ENCODE measurements at places on chromosomes 1 and 21. TPM values are rescaled to one million over a fixed set of nuclear protein-coding genes. Genes with fewer than 3 reads are reported as not detected.

- H3K27ac ChIP-seq = no peak overlapping the region
- no peaks in the 10 kb centered on the region for H3K36me3 ChIP-seq
- DNase-seq = no peak
- no peak overlapping the region for H3K4me3 ChIP-seq
- H3K27me3 ChIP-seq = no peaks in the 10 kb centered on the region
- no peaks in the 10 kb centered on the region for H3K4me1 ChIP-seq
These were observed 14.4 kb downstream of the CLDN14 start for GRCh38 chr21:36465478-36465877.

- no peaks in the 10 kb centered on the region for H3K36me3 ChIP-seq
- no peak overlapping the region for H3K27ac ChIP-seq
- no peaks in the 10 kb centered on the region for H3K27me3 ChIP-seq
These were observed 32.0 kb downstream of the CCSAP start for GRCh38 chr1:229310833-229311232.

DNASE2B gene
- not detected for total RNA-seq

PPFIA4 gene
- not detected for total RNA-seq

DNA sequence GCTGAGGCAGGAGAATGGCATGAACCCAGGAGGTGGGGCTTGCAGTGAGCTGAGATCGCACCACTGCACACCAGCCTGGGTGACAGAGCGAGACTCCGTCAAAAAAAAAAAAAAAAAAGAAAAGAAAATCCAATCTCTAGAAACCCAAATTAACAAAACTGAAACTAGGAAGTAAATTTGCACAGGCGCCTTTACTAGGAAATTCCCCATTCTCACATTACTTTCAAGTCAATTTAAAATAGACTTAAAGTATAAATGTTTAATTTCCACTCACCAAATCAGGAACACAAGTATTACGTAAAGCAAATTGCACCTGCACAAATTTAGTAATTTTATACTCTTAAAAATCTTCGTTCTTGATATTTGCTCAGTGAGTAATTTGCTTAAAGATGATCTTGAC, 67.8 kb upstream of the BCAR3 start:
- H3K27me3 ChIP-seq = 0 out of 2 replicates have a peak, but pooled peaks cover 3% of the 10 kb centered on the region
- peaks cover 28% of the 10 kb centered on the region for H3K4me1 ChIP-seq
- DNase-seq = peak; percentile 87
- H3K4me3 ChIP-seq = peak overlapping the region; percentile 44
- peak overlapping the region; percentile 72 for H3K27ac ChIP-seq

DNA sequence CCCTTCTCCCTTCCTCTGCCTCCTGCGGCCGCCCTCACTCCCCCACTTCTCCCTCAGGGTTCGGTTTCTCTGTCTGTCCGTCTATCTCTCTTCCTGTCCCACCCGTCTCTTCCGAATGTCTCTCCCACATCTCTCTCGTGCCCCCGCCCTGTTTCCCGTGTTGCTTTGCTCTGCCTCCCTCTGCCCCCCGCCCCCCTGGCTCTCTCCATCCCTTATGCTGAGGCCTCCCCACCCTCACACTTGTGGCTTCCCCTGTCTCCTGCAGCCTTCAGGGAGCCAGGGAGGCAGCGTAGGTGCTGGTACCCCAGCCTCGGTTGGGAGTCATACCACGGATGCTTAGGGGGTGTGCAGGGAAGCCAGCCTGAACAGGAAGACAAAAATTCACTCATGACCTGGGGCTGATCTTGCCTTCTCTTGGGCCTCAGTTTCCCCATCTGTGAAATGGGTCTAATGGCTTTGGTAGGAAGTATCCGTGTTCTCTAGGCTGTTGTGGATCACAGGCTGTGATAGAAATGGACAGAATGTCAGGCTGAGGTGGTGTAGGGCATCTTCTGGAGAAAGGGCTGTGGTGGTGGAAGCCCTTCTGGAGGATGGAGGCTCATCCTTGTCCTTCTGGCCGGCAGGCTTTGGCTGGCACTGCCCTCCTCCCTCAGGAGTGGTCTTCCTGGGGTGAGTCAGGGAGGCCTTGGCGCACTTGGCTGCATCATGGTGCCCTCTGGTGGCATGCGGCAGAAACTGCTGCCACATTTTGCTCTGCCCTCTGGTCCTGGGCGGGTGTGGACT, 55.5 kb downstream of the FOXO6 start:
- peaks cover 22% of the 10 kb centered on the region for H3K4me1 ChIP-seq
- H3K27me3 ChIP-seq = no peaks in the 10 kb centered on the region
- no peak overlapping the region for H3K27ac ChIP-seq
- no peaks in the 10 kb centered on the region for H3K36me3 ChIP-seq

DNA sequence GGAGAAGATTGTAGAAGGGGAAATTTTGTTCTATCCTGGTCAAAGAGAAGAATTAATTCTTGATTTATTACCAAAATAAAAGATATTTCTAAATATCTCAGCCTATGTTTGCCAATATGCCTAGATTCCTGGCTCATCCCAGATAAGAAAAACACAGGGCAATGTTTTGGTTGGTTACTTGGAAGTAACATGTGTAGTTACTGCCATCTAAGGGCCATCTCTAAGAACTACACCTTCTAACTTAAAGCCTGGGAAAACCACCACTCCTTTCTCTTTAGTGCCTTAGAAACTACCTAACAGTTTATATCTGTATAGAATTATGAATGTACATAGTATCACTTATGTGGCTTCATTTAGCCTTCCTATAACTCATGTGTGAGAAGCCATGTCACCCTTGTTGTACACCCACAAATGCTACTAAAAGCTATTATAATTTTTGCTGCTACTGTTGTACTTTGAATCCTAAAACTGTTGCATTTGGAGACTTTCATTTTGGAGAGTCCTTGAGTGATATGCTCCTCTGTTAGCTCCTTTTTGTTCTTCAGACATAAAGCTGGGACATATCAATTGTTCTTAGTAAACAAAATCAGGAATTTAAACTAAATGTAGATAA, 4.5 kb downstream of the AIM2 start:
- H3K27me3 ChIP-seq = no peaks in the 10 kb centered on the region
- DNase-seq = peak; percentile 81
- no peaks in the 10 kb centered on the region for H3K36me3 ChIP-seq
- H3K4me3 ChIP-seq = no peak overlapping the region

DNA sequence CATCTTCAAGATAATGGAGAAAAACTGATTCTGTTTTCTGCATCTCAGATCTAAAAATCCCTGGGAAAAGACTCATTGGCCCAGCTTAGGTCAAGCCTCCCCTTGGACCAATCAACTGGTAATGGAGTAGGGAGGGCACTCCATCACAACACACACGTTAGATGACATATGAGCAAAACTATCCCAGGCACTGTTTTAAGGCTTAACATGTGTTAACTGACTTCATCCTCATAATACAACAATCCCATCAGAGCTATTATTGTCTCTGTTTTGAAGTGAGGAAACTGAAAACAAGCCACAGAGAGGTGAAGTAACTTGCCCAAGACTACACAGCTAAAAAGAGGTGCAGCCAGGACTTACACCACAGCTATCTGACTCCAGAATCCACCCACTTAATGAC, 14.7 kb upstream of the CITED4 start:
- no peak overlapping the region for H3K27ac ChIP-seq
- H3K4me3 ChIP-seq = no peak overlapping the region
- H3K4me1 ChIP-seq = no peaks in the 10 kb centered on the region
- 0 out of 2 replicates have a peak, but pooled peaks cover 4% of the 10 kb centered on the region for H3K27me3 ChIP-seq
- H3K36me3 ChIP-seq = 0 out of 2 replicates have a peak, but pooled peaks cover 2% of the 10 kb centered on the region

SDF4 gene
- 25.6 TPM for total RNA-seq

GABRD gene
- total RNA-seq = not detected

DNA sequence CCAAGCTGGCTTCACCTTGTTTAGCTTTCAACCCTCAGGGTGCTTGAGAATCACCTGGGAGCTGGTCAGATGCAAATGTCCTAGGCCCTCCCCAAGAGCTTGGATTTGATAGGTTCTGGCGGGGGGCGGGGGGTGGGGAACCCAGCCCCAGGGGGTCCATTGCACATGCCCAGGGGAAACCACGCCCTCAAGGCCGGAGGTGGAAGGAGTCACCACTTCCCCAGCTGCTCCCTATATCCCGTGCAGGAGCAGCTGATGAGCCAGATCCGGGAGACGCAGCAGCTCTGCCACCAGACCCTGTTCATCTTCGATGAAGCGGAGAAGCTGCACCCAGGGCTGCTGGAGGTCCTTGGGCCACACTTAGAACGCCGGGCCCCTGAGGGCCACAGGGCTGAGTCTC, 5.8 kb downstream of the TOR3A start:
- peak overlapping the region; percentile 88 for H3K27ac ChIP-seq
- peak; percentile 89 for DNase-seq
- H3K4me1 ChIP-seq = peaks cover 85% of the 10 kb centered on the region
- no peaks in the 10 kb centered on the region for H3K27me3 ChIP-seq
- peak overlapping the region; percentile 57 for H3K4me3 ChIP-seq

- no peak overlapping the region for H3K27ac ChIP-seq
- no peaks in the 10 kb centered on the region for H3K27me3 ChIP-seq
- DNase-seq = no peak
- no peaks in the 10 kb centered on the region for H3K36me3 ChIP-seq
- no peak overlapping the region for H3K4me3 ChIP-seq
- H3K4me1 ChIP-seq = peaks cover 14% of the 10 kb centered on the region
These were observed 15.7 kb upstream of the EDEM3 start for GRCh38 chr1:184770181-184770979.

GRCh38 chr1:201146626-201147390, 7.5 kb downstream of the TMEM9 start:
- H3K27ac ChIP-seq = no peak overlapping the region
- no peak overlapping the region for H3K4me3 ChIP-seq
- peaks cover 14% of the 10 kb centered on the region for H3K36me3 ChIP-seq
- H3K27me3 ChIP-seq = no peaks in the 10 kb centered on the region
- no peak for DNase-seq

GRCh38 chr21:38221594-38221993, 35.2 kb upstream of the KCNJ15 start:
- H3K4me3 ChIP-seq = no peak overlapping the region
- H3K27me3 ChIP-seq = no peaks in the 10 kb centered on the region
- no peaks in the 10 kb centered on the region for H3K4me1 ChIP-seq
- H3K27ac ChIP-seq = no peak overlapping the region

GRCh38 chr1:18612073-18612472, 18.6 kb upstream of the PAX7 start:
- no peaks in the 10 kb centered on the region for H3K27me3 ChIP-seq
- no peaks in the 10 kb centered on the region for H3K36me3 ChIP-seq
- DNase-seq = no peak

DNA sequence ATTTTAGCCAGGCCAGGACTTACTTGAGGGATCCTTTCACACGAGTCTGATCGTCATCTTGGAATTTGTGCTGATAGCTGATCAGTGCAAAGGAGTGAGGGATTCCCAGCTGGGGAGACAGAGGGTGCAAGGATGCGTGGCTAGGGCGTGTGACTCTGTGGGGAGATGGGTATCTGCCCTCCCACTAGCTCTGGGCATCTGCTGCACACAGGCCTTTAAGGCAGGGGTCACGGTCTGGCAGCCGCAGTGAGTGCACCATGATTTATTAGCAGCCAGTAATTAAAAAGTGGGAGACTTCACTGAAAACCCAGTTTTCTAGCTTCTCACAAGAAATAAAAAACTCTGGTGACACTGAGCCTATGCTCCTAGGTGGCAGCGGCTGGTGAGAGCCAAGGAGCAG, 20.4 kb downstream of the THAP3 start:
- DNase-seq = no peak
- no peak overlapping the region for H3K4me3 ChIP-seq
- H3K4me1 ChIP-seq = no peaks in the 10 kb centered on the region
- H3K27ac ChIP-seq = no peak overlapping the region

DNA sequence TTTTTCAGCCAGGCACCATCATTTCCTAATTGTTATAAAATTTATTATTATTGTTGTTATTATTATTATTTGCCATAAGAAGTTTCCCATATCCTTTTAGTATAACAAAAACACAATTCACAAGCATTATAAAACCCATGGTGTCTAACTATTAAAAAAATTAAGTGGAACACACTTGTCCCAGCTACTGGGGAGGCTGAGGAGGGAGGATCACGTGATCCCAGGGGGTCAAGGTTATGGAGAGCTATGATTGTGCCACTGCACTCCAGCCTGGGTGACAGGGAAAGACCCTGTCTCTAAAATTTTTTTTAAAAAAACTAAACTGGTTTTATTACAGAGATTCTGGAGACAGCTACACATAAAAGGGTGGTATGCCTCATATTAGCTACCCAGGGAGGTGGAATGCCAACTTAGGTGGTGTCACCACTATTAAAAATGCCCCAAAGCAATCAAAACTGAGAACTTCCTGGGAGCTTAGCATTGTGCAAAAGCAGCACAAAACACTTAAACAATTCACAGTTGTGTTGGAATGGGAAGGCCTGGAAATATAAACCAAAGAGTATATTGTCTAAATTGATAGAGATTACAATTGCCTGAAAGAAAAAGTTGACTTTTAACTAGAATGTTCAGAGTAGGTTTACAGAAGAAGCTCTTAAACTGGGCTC, 8.7 kb upstream of the RGS4 start:
- H3K27ac ChIP-seq = no peak overlapping the region
- H3K27me3 ChIP-seq = no peaks in the 10 kb centered on the region
- no peaks in the 10 kb centered on the region for H3K4me1 ChIP-seq
- H3K4me3 ChIP-seq = no peak overlapping the region
- H3K36me3 ChIP-seq = no peaks in the 10 kb centered on the region

- no peak overlapping the region for H3K4me3 ChIP-seq
- peaks cover 64% of the 10 kb centered on the region for H3K36me3 ChIP-seq
- peaks cover 16% of the 10 kb centered on the region for H3K4me1 ChIP-seq
- no peaks in the 10 kb centered on the region for H3K27me3 ChIP-seq
These were observed 27.7 kb upstream of the MAGOH start for GRCh38 chr1:53266038-53266437.

TRIM58 gene
- total RNA-seq = not detected

GRCh38 chr1:31414980-31415370, 2.0 kb downstream of the SERINC2 start:
- H3K27ac ChIP-seq = no peak overlapping the region
- no peak for DNase-seq
- H3K36me3 ChIP-seq = no peaks in the 10 kb centered on the region
- H3K4me3 ChIP-seq = no peak overlapping the region

- no peaks in the 10 kb centered on the region for H3K27me3 ChIP-seq
- no peaks in the 10 kb centered on the region for H3K36me3 ChIP-seq
- H3K4me3 ChIP-seq = no peak overlapping the region
- H3K27ac ChIP-seq = no peak overlapping the region
These were observed 17.7 kb downstream of the PLA2G5 start for GRCh38 chr1:20087668-20088067.

GRCh38 chr1:208261874-208262273, 17.7 kb upstream of the PLXNA2 start:
- no peak for DNase-seq
- no peak overlapping the region for H3K4me3 ChIP-seq
- no peaks in the 10 kb centered on the region for H3K36me3 ChIP-seq
- no peak overlapping the region for H3K27ac ChIP-seq
- H3K27me3 ChIP-seq = no peaks in the 10 kb centered on the region

DNA sequence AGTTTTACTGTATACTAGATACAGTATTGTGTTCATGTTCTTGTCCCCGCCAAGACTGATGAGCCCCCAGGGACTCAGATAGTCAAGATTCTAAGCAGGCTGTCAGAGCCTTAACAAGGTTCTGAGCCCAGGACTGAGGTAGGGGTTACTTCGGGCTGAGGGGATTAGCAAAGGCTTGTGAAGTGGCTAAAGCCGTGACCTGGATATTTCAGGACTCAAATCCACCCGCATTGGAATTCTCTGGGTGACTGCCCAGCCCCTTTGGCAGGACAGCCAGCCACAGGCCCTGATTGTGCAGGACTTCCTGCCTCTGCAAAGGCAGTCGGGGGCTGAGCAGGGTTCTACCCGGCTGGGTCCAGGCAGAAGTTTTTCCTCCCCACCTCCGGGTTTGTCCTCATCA, at the start of gene PLA2G5:
Gene PLA2G5 (plus strand): TSS at position 321 of the 400 bp plus-strand sequence. CDS start 14,637 bp downstream, outside the sequence.
- H3K4me3 ChIP-seq = no peak within 1 kb of the TSS
- H3K36me3 ChIP-seq = no peaks in the 10 kb centered on the region
- DNase-seq = no peak
- no peak within 1 kb of the TSS for H3K27ac ChIP-seq
- no peaks in the 10 kb centered on the region for H3K4me1 ChIP-seq
- no peaks in the 10 kb centered on the region for H3K27me3 ChIP-seq

PIGM gene
- total RNA-seq = 3.2 TPM

GRCh38 chr21:14569868-14570267, 23.8 kb upstream of the SAMSN1 start:
- H3K36me3 ChIP-seq = no peaks in the 10 kb centered on the region
- H3K27ac ChIP-seq = no peak overlapping the region
- no peaks in the 10 kb centered on the region for H3K4me1 ChIP-seq
